Hematopoietic multipotent progenitor cell (in vitro differentiated cells): ENCODE measurements at places on chromosomes 2 and 18.

- no peak for DNase-seq
These were observed 94.5 kb upstream of the HAAO start for GRCh38 chr2:42886921-42887320.

DNA sequence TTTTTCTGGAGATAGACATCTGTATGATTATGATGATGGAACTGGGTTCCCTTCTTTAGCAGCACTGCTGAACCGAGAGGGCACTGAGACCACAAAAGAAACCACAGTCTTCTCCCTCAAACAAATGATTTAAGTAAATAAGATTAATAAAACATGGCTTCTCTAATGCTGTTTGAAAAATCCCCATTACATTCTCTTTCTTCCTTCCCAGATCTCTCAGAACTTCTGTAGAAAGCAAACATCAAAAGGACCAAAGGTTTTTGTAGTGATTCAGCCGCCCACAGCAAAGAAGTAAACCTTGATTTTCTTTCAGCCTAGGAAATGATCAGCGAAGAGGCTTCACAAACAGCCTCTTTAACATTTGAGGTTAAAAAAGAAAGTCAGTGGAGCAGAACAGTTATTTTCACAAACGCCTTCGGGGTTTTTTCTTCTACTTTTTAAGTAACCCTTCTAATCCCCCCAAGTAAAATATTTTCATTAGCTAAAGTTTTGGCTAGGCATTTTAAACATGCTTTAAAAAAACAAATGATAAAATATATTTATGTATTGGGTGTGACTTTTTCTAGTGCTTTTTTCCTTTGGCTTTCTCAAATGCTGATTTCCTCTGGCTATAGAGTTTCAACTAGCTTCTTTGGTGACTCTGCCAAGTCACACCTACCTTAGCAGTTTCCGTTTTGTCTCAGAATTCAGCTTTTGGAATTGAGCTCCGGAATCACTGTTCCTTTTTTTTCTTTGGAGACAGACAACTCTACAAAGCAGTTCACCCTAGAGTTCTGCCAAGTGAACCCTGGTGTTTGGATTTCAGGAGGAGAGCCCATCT lies 89.6 kb downstream of the UPP2 start:
- DNase-seq, result no peak

DNA sequence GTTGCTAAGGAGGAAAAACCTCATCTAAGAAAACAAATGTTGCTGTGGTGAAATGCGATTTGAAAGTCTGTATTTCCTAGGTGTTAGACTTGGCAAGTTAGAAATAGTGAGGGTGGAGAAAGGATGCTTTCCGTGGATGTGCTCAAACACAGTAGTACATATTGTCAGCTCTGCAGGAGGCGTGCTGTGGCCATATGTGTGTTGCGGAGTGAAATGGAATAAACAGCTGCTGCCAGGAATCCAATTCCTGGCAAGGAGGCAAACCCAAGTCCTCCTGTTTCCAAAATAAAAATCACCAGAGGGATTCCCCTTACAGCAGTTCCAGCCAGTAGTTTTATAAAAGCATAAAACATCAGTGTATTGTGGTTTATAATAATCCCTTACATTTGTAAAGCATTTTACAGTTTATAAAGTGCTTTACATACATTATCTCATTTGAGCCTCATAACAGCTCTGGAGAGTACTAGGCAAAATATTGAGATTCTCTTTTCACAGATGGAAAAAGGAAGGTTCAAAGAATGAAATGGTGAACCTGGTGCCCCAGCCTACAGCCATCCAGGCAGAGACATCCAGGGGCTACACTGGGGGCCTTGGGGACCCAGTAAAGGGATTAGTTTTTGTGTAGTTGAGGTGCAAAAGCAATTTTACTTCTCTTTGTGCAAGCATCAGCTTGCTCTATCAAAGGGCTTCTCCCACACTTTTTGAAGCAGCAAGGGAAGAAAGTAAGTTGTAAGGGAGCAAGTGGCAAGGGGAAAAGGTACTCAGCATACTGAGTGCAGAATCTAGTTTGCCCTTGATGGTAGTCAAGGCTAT lies 206.0 kb downstream of the AGPS start:
- no peak for DNase-seq

DNA sequence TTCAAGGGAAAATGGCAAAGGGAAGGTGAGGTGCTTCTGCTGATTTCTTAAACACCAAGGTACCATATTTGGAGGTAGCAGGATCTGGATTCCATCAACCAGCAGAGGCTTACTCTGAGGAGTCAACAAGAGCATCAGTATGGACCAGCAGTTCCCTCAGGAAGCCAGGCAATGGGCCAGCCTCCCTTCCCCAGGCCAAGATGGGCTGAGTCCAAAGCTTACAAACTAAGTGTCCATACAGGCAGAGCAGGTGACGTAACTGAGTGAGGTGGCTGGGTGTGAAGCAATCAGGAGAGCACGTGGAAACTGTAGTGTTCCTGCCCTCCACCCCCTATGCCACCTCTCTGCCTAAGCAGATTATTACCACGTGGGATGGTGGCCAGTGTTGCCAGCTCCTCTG lies 134.2 kb upstream of the HNRNPA3 start:
- DNase-seq, result no peak
